ENCODE measurements at places on chromosomes 6 and 20. TPM values are rescaled to one million over a fixed set of nuclear protein-coding genes. Genes with fewer than 3 reads are reported as not detected.
A peak's percentile ranks its signal among the peaks of the same experiment; 100 is the strongest.

DNA sequence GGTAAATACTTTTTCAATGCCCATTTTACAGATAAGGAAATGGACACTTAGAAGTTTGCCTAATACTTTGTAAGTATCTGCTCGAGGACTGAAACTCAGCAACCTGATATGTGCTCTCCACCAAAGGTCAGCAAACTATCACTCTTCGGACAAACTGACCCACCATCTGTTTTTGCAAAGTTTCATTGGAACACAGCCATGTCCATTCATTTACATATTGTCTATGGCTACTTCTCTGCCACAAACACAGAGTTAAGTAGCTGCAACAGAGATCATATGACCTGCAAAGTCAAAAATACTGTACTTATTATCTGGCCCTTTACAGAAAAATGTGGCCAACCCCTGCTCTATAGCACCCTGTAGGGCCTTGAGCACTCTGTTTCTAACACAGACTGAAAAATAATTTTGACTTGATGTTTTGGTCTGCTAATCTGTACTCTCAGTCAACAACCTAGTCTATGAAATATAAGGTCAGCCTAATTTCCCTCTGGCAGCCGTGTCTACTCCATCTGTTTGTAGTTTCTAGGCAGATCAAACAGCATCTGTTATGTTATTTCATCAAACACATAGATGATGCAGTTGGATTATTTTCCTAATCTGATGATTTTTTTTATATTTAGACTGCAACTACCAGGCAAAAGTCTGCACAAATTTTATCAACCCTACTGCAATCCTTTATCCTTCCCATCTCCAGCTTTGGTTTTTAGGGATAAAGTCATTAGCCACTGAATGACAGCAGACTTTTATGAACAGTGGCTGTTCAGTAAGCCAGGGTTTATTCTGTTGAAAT lies 41.4 kb upstream of the BEND6 start:
- DNase-seq: no peak

DNA sequence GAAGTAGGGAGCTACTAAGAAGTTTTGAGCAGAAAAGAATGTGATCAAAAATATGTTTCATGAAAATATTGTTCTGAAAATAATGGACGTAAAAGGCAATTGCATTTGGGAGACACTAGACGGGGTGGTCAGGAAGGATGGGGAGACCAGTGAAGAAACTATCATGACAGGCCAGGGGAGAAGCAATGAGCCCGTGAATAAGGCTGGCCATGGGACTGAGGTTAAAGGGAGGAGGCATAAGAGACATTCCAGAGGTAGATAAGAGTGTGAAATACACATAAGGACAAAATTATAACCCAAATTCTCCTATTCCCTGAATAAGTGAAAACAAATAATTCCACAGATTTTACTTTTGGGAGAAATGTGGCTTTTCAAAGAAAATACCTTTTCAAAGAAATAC lies 51.7 kb downstream of the MARCKS start:
- no peak for DNase-seq

DNA sequence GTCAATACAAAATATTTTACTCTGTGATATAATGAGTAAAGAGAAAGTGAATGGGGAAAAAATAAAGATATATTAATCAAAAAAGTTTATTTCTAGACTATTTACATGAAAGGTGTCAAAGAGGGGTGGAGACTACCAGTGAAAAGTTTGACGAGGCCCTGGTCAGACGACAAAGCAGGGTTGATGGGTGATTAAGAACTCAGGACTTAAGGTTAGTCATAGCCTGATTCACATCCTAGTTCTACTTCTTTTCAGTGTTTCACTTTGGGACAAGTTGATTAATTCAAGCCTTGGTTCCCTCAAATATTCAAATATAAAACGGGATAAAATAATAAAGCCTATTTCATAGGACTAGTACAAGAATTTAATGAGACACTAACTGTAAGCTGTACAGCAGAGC lies 178.2 kb upstream of the HS3ST5 start:
- no peak for DNase-seq

RARS2 gene
- total RNA-seq: 22.5 TPM

NR2E1 gene
- total RNA-seq: not detected

SYNJ2 gene
- total RNA-seq: 51.7 TPM

DNA sequence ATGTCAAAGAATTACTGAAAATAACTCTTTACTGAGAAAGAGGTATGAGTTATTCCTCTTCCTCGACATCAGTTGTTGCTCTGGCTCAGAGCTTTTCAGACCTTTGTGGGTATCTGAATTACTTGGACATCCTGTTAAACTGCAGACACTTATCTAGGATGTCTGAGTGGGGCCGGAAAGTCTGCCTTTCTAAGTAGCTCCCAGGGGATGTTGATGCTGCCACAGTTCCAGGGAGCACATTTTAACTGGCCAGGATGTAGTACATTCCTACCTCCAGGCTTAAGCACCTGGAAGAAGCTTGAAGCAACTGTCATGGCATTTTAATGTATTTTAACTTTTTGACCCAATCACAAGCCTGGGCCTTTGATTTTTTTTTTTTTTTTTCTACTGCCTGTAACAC lies 265.8 kb upstream of the PLCB4 start:
- no peak for DNase-seq

POU3F2 gene
- total RNA-seq: not detected

GRCh38 chr6:16436550-16436949 lies 198.2 kb downstream of the GMPR start:
- no peak for DNase-seq

DNA sequence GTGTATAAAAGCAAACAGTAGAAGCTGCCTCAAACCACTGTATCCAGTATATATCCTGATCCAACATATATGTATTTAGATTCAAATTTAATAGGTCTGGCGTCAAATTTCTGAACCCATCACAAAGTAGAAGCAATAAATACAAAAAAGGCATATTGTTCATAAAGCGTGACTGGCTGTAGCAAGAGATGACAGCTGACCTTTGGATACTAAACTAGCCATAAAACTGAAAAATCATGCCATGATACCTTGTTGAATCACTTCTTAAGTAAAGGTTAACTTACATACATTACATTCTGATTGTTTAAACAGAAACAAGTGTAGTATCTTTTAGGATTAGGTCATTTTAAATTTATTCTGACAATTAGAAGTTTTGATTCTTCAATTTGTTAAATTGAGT lies 372.0 kb upstream of the FLRT3 start:
- no peak for DNase-seq

GRCh38 chr6:165222315-165223025 lies 86.9 kb downstream of the C6orf118 start:
- no peak for DNase-seq

DNA sequence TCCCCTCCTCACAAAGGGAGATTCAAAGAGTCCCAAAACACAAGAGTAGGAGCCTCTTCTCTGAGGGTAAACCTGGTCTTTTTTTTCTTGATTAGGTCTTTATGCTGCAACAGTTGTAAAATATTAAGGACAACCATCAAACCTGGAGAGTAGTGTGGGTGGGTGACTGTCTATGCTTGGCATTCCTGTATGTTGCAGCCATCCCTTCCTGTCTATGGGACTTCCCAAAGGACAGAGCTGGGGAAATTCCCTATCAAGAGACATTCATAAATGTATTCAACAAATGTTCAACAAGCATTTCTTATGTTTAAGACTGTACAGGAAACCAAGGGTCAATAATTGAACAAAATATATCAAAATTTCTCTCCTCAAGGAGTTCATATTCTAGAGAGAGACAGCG lies 5.5 kb downstream of the BTN2A2 start:
- no peak for DNase-seq

DNA sequence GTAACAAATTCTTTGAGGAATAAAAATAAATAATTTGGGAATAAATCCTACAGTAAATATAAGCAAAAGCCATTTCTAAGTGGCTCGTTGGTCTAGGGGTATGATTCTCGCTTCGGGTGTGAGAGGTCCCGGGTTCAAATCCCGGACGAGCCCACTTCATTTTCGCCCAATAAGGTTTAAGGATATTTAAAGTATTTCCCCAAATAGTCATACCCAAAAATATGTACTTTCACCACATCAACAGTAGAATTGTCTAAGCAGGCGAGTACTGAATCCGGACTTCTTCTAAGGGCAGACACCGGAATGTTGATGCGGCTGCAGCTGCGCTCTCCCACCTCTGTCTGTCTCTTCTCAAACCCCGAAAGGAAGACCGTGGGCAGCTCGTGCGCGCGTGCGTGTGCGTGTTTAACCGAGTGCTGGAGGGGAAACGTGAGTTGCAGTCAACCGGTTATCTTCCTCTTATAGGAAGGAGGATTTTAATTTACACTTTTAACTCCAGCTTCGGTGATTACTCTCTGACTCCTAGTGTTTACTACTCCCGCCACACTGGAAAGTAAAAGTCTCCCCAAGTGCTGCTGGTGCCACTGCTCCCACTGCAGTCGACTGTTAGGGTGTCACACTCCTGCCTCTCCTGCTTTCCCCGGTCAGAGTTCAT lies 155.7 kb upstream of the PRSS16 start:
- DNase-seq: peak; percentile 26

DNA sequence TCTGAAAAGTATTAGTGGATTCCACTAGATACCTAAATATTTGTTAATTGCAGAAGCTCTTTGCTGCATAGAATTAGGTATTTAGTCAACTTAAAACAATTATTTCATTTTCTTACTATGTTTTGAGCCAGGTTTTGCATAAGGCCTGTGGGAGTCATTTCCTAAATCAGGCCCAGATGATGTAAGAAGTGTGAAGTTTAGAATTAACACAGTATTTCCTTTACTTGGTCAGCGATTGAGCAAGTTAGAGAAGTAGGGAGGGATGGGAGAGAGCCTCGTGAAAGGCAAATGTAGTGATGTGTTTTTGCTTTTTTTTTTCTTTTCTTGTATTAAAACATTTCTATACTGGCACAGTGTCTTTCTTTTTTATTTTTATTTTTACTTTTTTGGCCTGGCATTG lies 711.1 kb downstream of the HDGFL1 start:
- DNase-seq: no peak

KIF6 gene
- 0.16 TPM for total RNA-seq

DNA sequence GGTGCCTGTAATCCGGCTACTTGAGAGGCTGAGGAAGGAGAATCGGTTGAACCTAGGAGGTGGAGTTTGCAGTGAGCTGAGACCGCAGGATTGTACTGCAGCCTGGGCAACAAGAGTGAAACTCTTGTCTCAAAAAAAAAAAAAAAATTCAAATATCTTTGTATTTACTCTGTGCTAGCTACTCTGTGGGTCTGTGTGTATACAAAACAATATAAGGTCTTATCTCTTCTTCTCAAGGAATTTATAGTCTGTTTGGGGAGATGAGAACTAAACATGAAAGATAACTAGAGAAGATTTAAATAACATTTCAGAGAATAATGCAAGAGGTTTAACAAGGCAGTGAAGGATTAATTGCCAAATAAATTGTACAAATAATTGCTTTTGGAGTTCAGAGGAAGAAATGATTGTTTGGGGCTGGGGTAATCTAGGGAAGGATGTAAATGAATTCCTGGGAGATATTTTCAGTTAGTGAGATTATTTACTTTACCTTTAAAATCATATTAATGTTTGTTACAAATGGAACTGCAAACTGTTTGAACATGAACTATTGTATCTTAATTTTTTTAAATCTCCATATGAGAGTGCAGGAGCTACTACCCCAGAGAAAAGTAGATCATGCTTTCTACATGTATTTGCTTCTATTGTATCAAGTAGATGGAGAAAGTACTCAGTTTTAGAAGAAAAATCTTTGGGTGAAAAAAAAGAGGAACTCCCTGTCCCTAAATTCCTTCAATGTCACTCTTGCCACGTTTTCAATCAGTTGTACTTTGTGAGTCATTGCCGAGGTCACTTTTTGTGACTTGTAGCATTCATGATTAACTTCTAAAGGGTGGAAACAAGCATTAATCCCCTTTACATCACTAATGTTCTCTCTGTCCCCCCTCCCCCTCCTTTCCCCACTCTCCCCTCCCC lies 39.0 kb downstream of the NCOA3 start:
- no peak for DNase-seq

TRDN gene
- not detected for total RNA-seq

BHLHE23 gene
- total RNA-seq: not detected

DNA sequence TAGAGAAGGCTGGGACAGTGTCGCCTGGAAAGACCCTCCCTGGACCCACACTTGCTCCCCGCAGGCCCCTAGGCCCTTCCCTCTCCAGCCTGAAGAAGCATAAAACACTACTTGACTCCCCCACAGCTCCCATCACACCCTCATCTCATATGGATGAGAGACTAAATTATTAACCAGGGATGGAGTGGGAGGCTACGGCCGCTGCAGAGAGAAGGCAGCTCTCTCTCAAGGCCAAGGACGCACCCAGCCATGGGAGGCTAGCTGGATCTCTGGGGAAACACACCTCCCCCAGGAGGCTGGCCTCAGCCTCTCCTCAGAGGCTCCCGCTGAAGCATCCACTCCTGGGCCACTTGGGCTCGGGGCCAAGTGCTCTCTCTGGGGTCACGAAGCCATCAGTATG lies 102.5 kb downstream of the GRM4 start:
- no peak for DNase-seq

GRCh38 chr20:2468581-2469407 lies 1.8 kb downstream of the SNRPB start:
- no peak for DNase-seq

GRCh38 chr20:20362774-20363433 lies 5.0 kb upstream of the INSM1 start:
- DNase-seq: no peak

DNA sequence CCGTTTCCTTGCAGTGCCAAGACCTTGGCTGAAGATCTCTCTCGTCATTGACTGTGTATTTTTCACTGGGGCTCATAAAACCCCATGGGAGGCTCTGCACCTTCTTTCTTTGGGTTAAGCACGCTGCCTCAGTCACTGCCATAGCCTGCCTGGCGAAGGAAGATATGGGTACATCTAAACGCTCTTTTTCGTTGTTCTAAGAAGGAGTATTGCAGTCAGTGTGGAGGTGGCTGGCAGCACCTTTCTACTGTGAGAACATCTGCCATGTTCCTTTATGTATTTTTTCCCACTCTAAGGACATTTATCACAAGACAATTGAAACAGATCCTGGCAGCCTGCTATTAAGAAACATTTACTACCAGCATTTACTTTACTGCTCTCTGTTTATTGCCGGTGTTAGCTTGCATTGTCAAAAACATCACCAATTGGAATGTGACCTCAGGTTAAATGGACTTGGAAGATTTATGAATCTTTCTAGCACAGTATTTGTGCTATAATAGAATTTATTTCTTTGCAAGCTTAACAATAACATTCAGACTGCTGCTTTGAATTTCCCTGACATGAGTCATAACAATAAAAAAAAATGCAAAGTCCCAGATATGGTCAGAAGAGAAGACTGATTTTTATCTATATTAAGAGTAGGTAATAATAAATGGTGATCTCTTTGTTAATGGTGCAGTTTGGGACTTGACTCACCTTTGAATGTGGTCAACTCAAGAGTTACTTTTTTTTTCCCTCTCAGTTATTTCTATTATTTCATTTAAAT lies 62.2 kb upstream of the CLDN20 start:
- DNase-seq: no peak

DNA sequence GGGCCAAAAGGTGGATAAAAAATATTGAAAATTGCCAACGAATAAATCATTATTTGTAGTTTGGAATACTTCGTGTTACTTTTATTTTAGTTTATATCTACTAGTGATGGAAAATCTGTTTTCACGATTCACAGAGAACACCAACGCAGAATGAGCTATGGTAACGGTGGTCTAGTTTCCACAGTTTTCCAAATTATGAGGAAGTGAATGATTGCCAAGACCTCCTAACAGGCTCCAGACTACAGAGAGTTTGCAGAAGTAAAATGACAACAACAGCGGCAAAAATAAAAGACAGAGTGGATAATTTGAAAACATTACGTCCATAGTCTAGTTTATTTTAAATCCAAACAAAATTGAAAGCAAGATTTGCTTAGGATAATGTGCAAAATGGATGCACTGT lies 57.0 kb upstream of the AIG1 start:
- DNase-seq: no peak

Measured in activated naive CD4-positive, alpha-beta T cell treated with anti-CD3 and anti-CD28 coated beads, Interleukin-2, amount 50 U/mL, for 72 hours (primary cell).